ENCODE measurements at places on chromosomes 5 and 9. TPM values are rescaled to one million over a fixed set of nuclear protein-coding genes. Genes with fewer than 3 reads are reported as not detected.

MED10 gene
- total RNA-seq, result 27.7 TPM

FAM53C gene
- 27.2 TPM for total RNA-seq

PCDHGA3 gene
- total RNA-seq, result 5.1 TPM

IL5 gene
- not detected for total RNA-seq

KIF12 gene
- total RNA-seq, result not detected

RABGAP1 gene
- 12.7 TPM for total RNA-seq

Measured in cardiac ventricle fibroblast (primary cell).